ENCODE measurements at places on chromosomes 1 and 21.

DNA sequence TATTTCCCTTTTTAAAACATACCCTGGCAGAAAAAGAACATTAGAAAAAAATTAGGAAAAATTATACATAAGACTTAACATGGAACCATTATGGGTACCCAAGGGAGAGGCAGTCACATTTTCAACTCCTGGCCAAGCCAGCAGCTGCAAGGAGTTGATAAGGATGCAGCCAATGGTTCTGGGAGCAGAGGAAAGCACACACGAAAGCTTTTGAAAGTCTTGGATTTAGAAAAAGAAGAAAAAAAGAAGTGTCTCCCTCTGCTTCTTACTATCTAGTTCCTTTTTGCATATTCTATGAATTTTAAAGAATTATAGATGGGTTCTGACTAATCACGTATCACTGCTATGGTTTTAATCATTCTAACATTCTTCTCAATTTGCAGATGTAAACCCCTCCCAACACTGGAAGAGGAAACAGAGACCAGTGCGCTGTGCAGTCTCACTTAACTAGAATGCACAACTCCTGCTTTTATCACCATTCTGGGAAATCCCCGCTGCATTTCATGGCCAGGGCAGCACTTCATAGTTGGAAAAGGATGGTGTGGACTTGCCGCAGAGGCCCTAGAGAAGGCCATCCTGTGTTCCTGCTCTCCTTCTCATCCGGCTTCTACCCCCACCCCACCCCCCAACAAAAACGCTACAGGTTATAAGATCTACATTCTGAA, 2.7 kb upstream of the CD58 start:
- DNase-seq, result no peak

- DNase-seq, result no peak
Observed at GRCh38 chr1:204255966-204256365, 42.2 kb upstream of the GOLT1A start.

- no peak for DNase-seq
Observed at GRCh38 chr1:208988811-208989222, 594.7 kb upstream of the CAMK1G start.

GRCh38 chr1:226046240-226046639, 16.3 kb upstream of the H3-3A start:
- DNase-seq, result no peak

- no peak for DNase-seq
Observed at GRCh38 chr1:58830291-58830690, 46.4 kb upstream of the JUN start.

GRCh38 chr1:231702331-231702730, 75.7 kb downstream of the DISC1 start:
- DNase-seq, result no peak

DNA sequence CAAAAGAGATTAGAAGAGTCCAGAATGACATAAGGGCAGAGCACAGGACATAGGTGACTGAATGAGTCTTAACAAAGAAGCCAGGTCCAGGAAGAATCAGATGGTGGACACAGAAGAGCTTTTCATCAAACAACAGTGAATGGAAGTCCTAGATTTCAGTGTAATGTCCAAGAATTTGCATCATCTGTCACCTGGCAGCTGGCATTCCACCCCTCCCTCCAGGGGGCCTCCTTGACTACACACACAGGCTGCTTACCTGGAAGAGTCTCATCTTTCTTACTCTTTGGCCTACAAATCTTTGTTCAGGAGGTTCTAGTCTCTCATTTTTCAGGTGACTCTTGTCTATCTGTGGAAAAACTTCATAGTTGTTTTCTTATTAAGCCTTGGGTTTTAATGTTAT, 36.2 kb downstream of the GORAB start:
- DNase-seq, result no peak

GRCh38 chr21:35643176-35643575, 417.1 kb downstream of the SETD4 start:
- no peak for DNase-seq

GRCh38 chr21:34071683-34072082, 1.7 kb upstream of the MRPS6 start:
- no peak for DNase-seq

DNA sequence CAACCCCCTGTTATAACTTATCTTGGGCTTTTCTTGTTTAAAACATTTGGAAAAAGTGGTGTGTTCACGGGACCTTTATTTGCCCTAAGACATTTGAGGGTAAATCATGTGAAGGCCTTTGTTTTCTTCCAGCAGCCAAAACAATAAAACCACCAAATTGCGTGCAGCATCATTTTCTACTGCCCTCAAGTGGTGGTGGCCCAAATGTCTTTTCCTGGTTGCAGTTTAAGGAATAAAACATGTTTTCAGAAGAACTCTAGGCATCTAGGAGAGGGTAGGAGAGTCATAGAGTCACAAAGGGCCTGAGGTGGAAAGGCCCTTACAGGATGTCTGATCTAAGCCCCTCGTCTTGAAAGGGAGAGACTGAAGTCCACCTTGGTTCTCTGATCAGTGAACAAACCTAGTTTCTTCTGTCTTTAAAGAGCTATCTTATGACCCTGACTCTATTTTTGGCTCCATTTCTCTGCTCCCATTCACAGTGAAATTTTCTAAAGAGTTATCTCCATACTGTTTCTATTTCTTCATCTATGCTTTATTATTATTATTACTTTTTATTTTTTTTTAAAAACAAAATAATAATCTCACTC, 16.0 kb upstream of the EPS15 start:
- DNase-seq, result no peak

GRCh38 chr1:6208723-6209660, 3.1 kb downstream of the RNF207 start:
- DNase-seq, result no peak

GRCh38 chr1:26373789-26374188, 1.2 kb upstream of the ZNF683 start:
- DNase-seq, result no peak

GRCh38 chr1:172467446-172467845, 23.6 kb upstream of the PIGC start:
- DNase-seq, result no peak

DNA sequence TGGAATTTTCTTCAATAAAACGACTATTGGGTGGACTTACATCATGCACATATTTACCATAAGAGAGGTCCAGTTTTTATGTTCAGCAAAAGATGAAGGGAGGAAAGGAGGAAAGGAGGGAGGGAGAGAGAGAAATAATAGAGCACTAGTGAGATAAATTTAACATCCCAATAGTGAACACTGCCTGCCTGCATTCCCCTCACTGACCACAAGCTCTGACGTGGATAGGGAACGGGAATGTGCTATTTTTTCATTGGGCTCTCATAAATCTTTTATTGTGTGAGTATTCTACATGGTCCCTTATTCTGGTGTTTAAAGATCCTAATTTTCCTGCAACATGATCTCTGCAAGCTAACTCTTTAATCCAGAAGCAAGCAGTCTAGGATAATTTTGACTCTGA, 82.1 kb downstream of the TTC3 start:
- DNase-seq, result no peak

GRCh38 chr1:229732061-229732460, 106.0 kb downstream of the URB2 start:
- DNase-seq, result no peak

GRCh38 chr1:27589841-27590426, 14.0 kb downstream of the AHDC1 start:
- no peak for DNase-seq

DNA sequence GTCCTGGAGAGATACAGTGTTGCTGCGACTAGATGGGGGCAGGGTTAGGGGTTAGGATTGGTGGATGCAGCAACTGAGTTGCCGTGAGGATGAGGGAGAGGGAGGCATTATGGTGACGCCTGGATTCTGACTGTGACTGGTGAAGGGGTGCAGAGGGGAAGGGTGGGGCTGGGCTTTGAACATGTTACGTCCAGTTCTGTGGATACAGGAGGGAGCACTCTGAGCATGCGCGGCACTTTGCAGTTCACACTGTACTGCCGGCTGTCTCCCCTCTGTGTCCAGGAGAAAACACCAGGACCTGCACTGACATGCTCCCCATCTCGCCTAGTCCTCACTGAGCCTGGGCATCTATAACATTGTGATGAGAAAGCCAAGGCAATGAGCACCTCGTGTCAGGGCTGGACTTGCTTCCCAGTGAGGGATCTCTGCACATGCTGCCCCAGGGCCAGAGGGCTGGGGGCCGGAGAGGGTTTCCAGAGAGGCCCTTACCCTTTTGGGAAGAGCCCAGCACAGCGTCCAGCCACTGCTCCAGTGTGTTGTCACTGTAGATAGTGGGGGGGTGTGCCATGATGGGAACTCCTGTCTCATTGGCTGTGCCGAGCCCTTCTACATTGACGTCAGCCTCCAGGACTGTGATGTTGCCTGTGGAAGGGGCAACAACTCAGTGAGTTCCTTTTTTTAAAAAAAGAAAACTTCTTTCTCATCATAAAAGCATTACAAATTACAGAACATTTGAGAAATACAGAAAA, 7.6 kb downstream of the FAM151A start:
- DNase-seq, result no peak

- DNase-seq, result no peak
Observed at GRCh38 chr1:59143811-59144210, 153.1 kb upstream of the FGGY start.

- no peak for DNase-seq
Observed at GRCh38 chr1:114428083-114428754, 82.8 kb downstream of the TRIM33 start.

DNA sequence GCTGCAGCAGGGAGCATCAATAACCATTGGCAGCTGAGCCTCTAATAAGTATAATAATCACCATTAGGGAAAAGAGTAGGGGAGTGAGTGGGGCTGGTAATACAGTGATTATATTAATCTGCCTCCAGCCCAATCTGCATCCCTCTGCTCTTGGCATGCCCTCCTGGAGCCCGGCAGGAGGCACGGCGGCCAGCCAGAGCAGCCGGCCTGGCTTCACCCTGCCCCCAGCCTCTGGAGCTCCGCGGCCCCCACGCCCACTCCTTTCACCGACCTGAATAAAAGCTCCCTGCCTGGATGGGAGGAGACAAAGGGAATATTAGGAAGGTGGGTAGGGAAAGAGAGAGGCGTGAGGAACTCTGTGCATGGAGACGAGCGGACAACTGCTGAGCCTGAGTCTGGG, 28.3 kb downstream of the OPTC start:
- DNase-seq, result no peak

DNA sequence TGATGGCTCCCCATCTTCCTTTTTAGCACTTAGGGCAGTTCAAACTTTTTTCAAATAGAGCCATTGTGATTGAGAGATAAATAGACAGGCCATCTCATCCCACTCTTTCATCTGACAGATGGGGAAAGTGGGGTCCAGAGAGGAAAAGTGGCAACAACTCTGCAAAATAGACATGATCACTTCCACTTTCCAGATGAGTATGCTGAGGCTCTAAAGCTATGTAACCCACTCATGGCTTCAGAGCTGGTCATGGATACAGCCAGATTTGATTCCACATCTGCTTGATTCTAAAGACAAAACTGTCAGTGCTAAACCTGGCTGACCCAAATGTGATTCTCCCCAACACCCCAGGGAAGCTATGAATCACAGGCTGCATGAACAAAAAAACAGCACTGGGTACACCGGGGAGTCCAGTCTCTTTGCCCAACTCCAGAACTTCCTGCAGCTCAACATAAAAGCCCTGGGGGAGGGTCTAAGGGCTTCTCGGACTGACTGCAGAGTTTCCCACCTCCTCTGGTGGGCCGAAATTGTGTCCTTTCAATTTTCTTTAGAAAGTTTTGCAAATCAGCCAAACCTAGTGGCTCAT, 59.3 kb downstream of the PLPP3 start:
- DNase-seq, result no peak

DNA sequence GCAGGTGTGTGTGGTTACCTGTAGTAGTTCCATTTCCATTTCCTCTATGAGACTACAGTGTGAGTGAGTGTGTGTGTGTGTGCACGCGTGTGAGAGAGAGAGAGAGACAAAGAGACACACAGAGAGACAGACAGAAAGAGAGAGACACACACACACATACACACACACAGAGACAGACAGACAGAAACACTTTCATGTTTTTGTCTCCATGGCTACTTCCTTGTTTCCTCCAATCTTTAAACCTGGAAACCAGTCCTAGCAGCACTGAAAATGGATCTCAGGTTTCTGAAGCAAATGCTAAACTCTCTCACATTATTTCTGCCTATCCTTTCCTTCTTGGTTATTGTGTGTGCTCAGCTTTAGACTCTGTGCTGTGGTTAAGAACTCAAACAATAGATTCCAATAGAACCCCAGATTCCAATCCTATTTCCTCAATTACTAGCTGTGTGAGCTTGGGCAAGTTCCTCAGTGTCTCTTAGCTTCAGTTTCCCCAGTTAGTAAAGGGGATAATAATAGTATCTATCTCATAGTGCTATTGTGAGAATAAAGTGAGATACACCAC, 22.4 kb upstream of the ABCD3 start:
- no peak for DNase-seq

DNA sequence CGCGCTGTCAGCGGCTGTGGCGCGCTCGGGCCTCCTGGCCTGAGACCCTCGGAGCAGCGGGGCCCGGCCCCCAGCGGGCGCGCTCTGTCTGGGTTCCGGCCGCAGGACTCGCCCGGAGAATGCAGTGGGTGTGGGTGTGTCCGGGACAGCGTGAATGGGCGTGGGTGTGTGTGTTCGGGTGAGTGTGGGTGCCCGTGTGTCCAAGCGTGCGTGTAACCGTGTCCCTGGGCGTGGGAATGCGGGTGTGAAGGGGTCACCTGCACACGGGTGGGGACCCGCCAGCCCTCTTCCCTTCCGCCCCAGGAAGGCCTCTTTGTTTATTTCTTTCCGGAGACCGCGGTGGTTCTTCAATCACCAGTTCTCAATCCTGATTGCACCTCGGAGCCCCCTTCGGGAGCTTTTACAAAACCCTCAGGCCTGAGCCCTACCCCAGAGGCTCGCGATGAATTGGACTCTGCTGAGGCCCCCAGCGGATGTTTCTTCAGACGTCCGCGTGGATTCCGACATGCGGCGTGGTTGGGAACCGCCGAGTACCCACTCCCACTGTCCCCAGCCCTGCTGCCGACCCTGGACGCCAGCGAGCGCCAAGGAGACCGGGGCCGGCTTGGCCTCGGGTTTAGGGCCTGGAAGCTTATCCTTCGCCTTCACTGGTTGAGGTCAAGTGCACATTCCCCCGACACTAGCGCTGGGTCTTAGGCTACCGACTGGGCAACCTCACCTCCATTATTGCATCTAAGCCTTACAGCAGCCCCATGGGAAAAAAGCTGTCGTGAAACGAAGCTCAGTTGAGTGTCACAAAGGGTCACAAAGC, 19.3 kb downstream of the SERTAD4 start:
- DNase-seq, result no peak

- DNase-seq, result no peak
Observed at GRCh38 chr1:163265547-163265946, 56.2 kb upstream of the NUF2 start.

- DNase-seq, result no peak
Observed at GRCh38 chr1:69263921-69264391, 303.8 kb upstream of the LRRC7 start.

- DNase-seq, result no peak
Observed at GRCh38 chr1:219927298-219927955, 930 bp downstream of the SLC30A10 start.
